ENCODE measurements at places on chromosomes 5 and 9.

- DNase-seq = no peak
These were observed 20.5 kb upstream of the RPS23 start for GRCh38 chr5:82298668-82299067.

DNA sequence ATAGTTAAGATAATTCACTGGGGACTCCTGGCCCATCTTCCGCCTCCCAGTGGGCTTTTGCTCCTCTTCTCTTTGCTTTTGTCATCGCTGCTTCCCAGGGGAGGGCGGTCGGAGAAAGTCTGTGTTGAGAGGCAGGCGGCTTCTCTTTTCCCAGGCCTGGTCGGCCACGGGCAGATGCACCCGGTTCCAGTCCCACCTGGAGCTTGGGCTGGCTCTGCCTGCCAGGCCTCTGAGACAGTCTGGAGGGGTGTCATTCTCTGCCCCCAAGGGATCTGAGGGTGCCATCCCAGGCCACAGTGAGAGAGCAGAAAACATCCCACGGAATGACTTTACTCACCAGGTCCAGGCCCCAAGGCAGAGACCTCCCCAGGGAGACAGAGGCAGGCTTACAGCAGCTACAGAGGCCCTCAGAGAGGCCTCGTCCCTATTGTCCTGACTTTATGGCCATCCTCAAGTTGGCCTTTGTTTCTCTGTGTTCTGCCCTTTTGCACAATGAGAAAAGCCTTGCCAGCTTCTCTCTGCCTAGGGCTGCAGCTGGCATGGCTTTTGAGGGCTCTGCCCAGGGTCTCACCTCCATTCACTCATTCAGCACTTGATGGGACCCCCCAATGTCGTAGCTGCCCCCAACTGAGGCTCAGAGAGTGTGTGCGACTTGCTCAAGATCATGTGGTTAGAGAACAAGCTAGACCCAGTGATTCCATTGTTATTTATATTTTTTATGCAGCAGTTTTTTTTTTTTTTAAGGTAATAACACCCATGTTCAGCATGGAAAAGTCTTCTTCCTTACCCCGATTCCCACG, 44.2 kb upstream of the BOD1 start:
- no peak for DNase-seq

DNA sequence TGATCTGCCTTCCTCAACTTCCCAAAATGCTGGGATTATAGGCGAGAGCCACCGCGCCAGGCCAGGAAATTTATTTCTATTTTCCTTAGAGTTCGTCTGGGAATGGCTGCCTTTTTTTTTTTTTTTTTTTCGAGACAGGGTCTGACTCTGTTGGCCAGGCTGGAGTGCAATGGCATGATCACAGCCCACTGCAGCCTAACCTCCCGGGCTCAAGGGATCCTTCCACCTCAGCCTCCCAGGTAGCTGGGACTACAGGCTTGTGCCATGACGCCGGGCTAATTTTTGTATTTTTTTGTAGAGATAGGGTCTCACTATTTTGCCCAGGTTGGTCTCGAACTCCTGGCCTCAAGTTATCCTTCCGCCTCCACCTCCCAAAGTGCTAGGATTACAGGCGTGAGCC, 888 bp upstream of the LAMC3 start:
- no peak for DNase-seq

DNA sequence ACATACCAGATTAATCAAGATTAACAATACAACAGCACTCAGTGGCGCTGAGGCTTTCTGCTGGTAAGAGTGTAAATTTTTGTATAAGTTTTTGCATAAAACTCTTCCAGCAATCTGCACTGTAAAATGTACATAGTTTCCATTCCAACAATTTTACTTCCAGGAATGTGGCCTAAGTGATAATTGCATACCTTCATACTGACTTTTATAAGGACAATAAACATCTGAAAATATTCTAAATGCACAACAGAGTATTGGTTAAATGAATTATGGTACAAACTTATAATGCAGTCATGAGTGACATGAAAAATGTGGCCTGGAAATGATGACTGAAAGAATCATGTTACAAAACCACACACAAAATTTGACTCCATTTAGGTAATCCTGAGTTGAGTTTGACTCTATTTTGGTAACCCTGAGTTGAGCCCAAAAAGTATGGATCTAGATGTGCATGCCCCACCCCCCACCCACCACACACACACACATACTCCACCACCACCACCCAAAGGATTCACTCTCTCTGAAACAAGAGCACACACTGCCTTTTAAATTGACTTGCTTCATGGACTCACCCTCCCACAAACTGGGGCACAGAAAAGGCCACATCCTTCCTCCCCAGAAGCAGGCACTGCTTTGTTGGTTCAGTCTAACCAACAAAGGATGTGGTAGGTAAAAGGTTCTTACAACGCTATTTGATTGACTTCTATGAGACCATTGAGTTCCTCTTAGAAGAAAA, 137.6 kb downstream of the SUSD1 start:
- no peak for DNase-seq

DNA sequence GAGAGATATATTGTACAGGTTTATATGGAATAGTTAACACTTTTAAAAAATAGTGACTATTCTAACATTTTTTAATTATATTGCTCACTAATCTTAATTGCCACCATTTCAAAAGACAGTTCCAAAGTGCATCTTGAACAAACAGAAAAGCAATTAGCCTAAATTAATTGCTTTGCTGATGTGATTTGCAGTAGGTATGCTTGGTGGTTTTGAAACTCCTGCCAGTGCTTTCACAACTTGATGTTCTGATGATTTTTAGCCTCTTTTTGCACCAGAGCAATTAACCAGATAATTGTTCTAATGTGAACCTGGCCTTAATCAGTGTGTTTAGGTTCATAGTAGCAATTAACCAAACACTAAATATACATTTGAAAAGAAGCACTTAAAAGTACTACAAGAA, 207.6 kb downstream of the FBXL17 start:
- DNase-seq = no peak

- no peak for DNase-seq
These were observed 140.1 kb downstream of the TLE4 start for GRCh38 chr9:79711874-79712273.
